ENCODE measurements at places on chromosomes 16 and 17. TPM values are rescaled to one million over a fixed set of nuclear protein-coding genes. Genes with fewer than 3 reads are reported as not detected.
A peak's percentile ranks its signal among the peaks of the same experiment; 100 is the strongest.

The DCUN1D3 gene
- 27.4 TPM for total RNA-seq

DNA sequence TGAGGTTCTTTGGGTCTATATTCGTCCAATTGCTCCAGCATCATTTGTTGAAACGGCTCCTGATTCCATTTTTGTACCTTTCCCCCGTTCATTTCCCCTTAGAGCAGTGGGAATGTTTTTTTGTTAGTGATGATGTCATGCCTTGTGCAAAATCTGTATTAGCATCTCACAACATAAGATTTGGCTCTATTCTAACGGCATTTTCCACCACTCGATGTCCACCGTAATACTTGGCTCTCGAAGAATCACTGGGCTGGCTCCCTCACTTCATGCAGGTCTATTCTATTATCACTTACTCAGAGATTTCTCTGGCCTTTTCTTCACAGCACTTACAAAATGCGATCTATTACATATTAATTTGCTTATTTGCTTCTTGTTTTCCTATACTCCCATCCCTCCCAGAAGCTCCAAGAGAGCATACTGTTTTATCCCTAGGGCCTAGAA, 571 bp upstream of the NME1 start:
- DNase-seq: no peak

The CDK10 gene
- 22.6 TPM for total RNA-seq

The NEUROD2 gene
- total RNA-seq: not detected

DNA sequence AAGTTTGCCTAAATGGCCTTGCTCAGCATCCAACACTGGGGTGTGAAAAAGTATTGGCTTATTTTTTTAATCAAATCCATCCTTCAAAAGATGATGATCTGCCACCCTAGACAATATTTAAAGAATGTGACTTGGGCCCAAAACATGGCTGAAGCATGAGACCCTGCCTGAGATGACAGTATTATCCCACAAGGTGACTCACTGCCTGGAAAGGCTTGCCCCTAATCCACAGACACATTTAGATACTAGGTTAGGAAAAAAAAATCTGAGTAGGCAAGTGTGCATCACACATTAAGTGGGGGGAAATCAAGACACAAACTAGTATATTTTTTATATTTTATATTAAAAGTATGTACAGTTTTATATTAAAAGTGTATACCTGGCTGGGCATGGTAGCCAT, 38.4 kb downstream of the TOM1L2 start:
- DNase-seq: no peak

GRCh38 chr17:9566067-9566466, 9.6 kb downstream of the STX8 start:
- DNase-seq: no peak

The IST1 gene
- total RNA-seq: 138 TPM

DNA sequence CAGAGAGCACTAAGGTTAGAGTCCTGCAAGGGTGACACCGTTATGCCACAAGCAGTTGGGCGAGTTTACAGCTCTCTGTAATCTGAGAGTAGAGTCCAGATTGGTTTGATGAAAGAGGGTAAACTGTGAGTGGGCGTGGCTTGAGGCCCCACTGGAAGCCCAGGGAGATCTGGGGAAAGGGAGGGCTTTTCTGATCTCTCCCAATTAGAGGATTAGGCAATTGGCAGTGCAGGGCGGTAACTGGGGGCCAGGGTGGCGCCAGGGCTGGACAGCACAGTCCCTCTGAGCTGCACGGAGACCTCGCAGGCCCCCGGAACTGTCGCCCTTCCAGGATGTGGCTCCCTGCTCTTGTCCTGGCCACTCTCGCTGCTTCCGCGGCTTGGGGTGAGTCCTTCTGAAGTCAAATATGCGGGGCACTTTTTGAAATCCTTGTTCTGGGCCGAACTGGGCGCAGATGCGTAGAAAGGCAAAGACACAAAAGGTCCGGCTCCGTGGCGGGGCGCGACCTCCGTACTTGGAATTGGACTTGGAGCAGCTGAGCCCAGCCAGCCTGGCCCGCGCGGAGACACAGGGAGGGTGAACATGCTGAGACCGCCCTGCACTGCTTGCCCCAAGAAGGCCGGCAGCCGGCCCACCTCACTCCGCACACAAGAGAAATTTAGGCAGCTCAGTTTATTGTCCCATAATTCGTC, 72.4 kb downstream of the CES1 start:
- peak; percentile 26 for DNase-seq

- no peak for DNase-seq
These were observed 7.8 kb upstream of the TEX2 start for GRCh38 chr17:64270885-64271284.

DNA sequence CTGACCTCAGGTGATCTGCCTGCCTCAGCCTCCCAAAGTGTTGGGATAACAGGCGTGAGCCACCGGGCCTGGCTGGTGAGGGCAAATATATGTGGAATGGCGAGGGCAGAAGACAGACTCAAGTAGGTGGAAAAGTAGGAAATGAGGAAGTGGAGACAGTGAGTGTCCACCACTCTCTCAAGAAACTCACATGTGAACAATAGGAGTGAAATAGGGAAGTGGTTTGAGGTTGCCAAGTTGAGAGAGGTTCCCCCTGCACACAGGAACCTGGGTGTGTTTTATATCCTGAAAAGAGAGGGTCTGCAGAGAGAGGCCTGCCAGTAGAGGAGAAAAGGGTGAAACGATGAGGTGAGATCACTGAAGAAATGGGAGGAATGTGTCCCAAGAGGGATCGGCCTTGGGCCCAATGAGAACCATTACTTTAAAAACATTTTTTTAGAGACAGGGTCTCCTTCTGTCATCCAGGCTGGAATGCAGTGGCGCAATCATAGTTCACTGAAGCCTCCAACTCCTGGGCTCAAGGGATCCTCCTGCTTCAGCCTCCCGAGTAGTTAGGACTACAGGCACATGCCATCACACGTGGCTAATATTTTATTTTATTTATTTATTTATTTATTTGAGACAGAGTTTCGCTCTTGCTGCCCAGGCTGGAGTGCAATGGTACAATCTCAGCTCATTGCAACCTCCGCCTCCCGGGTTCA, 17.1 kb upstream of the CORO1A start:
- no peak for DNase-seq

GRCh38 chr17:20998571-20999043, 44.2 kb downstream of the USP22 start:
- no peak for DNase-seq

GRCh38 chr16:12420661-12421209, 383.0 kb downstream of the CPPED1 start:
- no peak for DNase-seq

GRCh38 chr16:53827741-53828140, 123.8 kb downstream of the FTO start:
- no peak for DNase-seq

The PDE6G gene
- not detected for total RNA-seq

The METTL16 gene
- total RNA-seq: 19.2 TPM

The CHCT1 gene
- not detected for total RNA-seq

DNA sequence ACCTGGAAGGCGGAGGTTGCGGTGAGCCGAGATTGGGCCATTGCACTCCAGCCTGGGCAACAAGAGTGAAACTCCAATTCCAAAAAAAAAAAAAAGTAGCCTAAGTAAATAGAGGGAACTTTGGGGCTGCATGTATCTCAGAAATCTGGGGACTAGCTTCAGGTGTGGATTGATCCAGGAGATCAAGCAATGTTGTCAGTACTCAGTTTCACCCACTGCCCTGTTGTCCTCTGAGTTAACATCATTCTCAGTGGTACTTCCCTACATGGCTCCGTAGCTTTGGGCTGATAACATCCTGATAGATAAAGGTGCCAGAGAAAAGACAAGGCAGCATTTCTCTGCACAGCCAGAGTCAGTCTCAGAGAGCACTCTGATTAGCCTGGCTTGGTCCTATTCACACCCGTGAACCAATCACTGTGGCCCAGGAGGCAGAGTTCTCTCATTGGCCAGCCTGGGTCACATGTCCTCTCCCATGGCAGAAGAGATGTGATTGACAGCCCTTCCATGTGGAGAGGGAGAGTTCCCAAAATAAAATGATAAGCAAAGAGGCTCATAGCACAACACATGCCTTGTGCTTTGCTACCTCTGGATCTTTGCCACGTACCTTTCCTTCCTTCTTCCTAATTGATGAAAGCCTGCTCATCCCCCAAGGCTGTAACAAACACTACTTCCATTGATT, 99.6 kb downstream of the ABCC1 start:
- no peak for DNase-seq
